ENCODE measurements at places on chromosomes 1 and 21. TPM values are rescaled to one million over a fixed set of nuclear protein-coding genes. Genes with fewer than 3 reads are reported as not detected.

The FCN3 gene
- total RNA-seq: not detected

The FCGR1A gene
- total RNA-seq: not detected

The SEMA4A gene
- 20.2 TPM for total RNA-seq

The FAM167B gene
- total RNA-seq: 0.31 TPM

The ELOA gene
- total RNA-seq: 49.1 TPM

The FCRL4 gene
- not detected for total RNA-seq

The C1orf87 gene
- 0.07 TPM for total RNA-seq

The KDF1 gene
- 18.0 TPM for total RNA-seq

The CFAP57 gene
- 1.6 TPM for total RNA-seq
